ENCODE measurements at places on chromosomes 7 and 10.

DNA sequence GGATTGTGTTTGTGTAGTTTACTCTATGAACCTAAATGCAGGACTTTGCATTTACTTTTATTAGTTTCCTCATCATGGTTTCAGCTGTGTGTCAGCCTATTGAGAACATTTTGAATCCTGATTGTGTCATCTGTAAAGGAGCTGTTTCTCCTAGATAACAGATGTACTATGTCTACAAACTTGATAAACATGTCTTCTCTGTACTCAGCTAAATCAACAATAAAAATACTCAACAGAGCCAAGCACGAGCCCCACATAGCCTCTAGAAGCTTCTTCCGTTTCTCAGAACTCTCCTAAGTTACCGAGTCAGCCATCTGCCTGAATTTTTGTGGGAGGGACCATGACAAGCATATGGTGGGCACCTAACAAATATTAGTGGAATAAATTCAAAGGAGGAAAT, 234.7 kb downstream of the SKAP2 start:
- DNase-seq, result no peak

- no peak for DNase-seq
Observed at GRCh38 chr7:81195033-81195432, 276.2 kb upstream of the SEMA3C start.

GRCh38 chr10:78261291-78261690, 227.6 kb downstream of the RPS24 start:
- DNase-seq, result no peak

- no peak for DNase-seq
Observed at GRCh38 chr7:143444785-143445184, 1.5 kb downstream of the TAS2R60 start.

GRCh38 chr10:45282061-45282460, 33.3 kb downstream of the OR13A1 start:
- DNase-seq, result no peak

GRCh38 chr7:70574970-70575799, 556.8 kb upstream of the GALNT17 start:
- DNase-seq, result no peak

GRCh38 chr10:111756217-111757061, 427.1 kb downstream of the GPAM start:
- DNase-seq, result no peak

- DNase-seq, result no peak
Observed at GRCh38 chr7:35676211-35676610, 18.7 kb downstream of the HERPUD2 start.

DNA sequence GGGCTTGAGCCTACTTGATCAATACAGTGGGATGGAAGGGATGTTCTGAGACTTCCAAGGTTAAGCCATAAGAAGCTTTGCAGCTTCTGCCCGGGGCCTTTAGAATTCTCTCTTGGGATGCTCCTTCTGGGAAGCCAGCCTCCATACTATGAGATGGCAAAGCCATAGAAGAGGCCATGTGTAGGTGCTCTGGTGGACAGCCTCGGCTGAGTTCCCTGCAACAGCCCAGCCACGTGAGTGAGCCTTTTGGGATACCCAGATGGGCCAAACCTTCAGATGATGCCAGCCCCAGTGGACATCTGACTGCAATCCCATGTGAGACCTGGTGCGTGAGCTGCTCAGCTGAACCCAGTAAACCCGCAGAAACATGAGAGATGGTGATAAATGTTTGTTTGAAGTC, 370.6 kb downstream of the RPS24 start:
- no peak for DNase-seq

- DNase-seq, result no peak
Observed at GRCh38 chr10:47366181-47366631, 17.9 kb downstream of the ZNF488 start.

DNA sequence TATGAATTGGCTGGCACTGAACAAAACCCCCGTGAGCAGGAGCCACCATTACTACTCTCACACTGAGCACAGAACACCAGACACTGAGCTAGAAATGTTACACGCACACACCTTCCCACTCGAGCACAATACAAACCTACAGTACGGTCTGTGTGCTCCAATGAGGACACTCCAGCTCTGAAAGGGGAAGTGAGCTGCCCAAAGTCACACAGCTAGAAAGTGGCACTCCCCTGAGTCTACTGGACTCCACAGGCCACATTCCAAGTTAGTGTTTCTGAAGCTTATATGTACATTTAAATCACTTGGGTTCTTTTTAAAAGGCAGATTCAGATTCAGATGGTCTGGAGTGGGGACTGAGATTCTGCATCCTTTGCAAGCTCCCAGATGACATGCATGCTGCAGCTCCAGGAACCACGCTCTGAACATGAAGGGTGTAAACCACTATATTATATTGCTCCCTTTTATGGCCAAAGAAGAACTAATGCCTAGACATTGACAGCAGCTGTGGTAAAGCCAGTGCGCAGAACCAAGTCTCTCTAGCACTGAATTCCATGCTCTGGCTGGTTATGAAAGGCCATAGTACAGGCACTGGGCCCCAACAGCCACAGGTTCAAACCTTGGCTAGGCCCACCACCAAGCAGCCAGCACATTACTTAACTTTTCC, 77.1 kb downstream of the FRMPD2 start:
- no peak for DNase-seq

- no peak for DNase-seq
Observed at GRCh38 chr7:65923316-65923715, 50.4 kb downstream of the VKORC1L1 start.

DNA sequence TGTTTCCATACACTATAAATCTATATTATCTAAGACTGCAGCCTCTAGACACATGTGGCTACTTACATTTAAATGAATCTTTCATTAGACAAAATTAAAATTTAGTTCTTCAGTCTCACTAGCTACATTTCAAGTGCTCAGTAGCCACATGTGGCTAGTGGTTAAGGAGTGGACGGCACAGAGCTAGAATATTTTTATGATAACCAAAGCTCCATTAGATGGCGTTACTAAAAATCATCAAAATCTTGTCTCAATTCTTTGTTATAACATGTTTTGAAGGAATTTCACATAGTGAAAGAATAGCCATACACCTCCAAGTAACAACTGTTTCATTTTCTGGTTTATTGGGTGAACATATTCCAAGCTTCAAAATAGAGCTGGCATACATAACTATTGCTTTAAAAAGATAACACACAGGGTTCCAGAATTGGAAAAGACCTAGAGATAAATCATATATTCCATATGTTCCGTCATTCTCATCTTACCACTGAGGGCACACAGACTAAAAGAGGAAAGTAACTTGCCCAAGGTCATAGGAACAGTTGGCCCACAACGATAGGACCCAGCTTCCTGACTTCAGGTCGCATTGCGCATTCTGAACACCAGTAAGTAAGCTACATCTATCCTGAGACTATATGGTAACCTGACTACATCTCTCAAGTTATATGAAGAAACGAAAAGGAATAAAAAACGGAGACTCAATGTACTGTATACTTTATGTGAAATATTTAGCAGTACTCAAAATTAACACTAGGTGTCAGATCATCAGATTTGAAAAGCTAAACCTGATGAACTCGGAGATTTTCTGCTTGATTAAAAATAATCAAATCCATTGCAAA, 66.6 kb downstream of the CAV1 start:
- DNase-seq, result no peak

GRCh38 chr10:115947104-115947503, 325.9 kb downstream of the GFRA1 start:
- no peak for DNase-seq

DNA sequence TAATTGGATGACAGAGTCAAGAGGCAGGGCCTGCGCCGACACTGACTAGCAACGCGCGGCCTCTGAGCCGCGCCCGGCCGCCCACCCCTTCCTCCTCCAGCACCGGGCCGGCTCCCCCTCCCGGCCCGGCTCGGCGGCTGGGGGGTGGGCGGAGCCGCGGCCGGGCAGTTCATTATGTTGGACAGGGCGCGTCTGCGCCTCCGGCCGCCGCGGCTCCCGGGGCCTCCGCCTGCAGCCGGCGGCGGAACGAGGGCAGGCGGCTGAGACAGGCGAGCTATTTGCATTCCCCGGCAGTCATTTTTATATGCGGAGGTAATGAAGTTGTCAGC, 106.7 kb downstream of the SNX10 start:
- peak; percentile 17 for DNase-seq

GRCh38 chr7:127446842-127447241, 54.3 kb upstream of the ZNF800 start:
- no peak for DNase-seq

- no peak for DNase-seq
Observed at GRCh38 chr10:130333185-130333584, 197.0 kb downstream of the GLRX3 start.

GRCh38 chr7:47343061-47343455, 238.9 kb downstream of the TNS3 start:
- DNase-seq, result no peak

DNA sequence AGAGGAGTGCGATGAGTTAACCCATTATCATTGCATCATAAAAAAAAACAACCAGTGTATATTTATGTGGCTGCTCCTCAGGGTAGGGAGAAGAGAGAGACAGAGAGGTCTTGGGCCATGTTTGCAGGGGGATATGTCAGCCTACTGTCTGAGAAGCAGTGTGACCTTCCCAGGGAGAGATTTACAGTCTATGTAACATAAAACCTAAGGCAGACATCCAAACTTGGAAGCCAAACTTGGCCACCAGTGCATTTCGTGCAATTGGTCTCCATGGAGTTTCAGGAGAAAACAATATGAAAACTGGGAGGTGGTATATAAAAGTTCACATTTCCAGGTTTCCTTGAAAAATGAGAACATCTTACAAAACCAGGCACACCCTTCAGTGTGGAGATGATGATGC, 85.9 kb upstream of the CXCL12 start:
- no peak for DNase-seq

DNA sequence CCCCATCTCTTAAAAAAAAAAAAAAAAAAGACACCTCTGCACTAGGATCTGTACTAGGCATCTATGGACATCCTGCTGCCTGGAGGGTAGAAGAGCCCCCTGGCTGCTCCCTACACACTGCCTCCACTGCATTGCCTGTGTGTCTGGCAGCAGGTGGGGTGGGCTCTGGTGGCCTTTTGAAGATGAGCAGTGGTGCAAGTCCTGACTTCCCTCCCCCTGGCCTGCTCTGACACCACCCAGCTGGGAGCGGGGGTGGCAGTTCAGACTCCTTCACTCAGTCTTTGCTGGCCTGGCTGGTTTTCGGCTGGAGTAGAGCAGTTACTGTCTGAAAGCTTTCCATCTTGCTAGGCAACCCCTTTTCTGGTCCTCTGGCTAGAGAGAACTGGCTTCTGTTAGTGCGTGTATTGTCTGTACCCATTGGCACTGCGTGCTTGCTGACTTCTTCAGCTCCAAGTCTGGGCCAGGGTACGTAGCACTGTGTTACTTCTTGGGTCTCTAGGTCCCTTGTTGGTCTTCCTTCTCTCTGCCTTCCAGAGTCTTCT, 17.6 kb downstream of the C10orf62 start:
- DNase-seq, result no peak

GRCh38 chr7:41994036-41994745, 242.8 kb downstream of the GLI3 start:
- no peak for DNase-seq

- no peak for DNase-seq
Observed at GRCh38 chr7:114086914-114087652, 168.3 kb upstream of the PPP1R3A start.

DNA sequence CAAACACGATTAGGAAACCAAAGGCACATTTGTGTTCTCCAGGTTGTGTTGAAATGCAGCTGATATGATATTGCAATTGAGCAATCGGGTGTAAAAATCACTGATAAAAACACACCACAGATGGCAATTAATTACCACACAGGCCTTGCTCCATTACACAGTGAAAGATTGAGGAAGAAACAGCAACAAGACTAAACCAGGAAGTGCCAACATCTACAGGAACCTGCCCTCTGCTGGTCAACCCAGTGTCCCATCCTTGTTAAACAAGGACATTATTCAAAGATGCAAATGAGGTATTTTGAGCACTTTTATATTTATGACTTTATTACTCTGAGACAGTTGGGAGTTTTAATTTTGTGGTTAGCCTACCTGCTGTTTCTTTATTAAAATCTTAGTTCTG, 765.6 kb upstream of the GHITM start:
- no peak for DNase-seq

DNA sequence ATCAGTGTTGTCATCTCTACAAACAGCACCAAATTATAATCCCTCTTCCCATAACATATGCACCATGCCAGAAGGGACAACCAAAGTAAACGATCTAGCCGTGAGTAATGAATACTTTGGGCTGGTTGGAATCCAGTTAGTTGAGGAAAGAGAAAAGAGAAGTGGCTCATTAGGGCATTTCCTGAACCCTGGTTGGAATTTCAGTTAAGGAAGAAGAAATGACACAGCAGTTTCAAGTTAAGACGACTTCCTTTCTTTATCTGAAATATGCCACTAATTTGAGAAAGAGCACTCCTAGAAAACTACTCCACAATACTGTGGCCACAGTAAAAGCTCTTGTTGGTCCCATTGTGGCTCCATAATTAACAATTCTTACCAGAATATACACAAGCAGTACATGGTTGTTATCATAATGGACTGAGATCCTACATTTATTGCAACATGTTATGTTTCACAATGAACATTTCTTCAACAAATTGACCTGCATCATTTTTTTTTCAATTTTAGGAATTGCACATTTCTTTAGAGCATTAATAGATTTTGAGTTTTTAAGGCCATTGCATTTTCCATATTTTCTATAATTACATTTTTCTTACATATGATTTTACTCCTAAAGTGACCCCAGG, at the start of gene TFEC:
Gene TFEC, minus strand, starts transcription at position 113 of the 626 bp plus-strand sequence. CDS start 46,322 bp downstream, outside the sequence.
- DNase-seq, result no peak

DNA sequence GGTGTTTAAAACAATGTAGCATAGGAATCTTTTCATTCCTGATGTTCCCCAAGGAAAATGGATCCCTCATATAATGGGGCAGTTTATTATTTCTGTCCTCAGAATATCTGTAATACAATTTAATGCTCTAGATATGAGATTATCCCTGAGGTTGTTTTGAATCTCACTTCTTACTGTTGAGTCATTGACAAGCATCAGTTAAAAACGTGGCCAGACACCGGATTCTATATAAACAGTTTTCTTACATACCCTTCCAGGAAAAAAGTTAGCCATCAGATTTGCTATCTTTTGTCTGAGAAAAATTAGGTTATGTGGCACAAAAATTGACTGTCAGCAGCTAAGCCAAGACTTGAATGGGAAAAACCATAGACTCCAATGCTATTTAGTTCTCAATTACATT, 539.8 kb upstream of the CELF2 start:
- DNase-seq, result no peak

DNA sequence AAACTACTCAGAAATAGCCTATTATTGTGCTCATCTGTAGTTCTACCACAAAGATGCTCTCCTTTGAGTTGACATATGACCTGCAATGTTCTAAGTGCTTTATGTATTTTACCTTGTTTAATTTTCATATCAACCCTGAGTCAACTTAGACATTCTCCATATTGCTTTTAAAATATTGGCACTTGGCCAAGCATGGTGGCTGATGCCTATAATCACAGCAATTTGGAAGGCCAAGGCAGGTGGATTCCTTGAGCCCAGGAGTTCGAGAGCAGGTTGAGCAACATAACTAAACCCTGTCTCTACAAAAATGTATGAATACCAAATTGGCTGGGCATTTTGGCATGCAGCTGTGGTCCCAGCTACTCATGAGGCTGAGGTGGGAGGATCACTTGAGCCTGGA, 50.6 kb downstream of the PRKG1 start:
- DNase-seq, result no peak
